ENCODE measurements at places on chromosomes 11 and 22.

DNA sequence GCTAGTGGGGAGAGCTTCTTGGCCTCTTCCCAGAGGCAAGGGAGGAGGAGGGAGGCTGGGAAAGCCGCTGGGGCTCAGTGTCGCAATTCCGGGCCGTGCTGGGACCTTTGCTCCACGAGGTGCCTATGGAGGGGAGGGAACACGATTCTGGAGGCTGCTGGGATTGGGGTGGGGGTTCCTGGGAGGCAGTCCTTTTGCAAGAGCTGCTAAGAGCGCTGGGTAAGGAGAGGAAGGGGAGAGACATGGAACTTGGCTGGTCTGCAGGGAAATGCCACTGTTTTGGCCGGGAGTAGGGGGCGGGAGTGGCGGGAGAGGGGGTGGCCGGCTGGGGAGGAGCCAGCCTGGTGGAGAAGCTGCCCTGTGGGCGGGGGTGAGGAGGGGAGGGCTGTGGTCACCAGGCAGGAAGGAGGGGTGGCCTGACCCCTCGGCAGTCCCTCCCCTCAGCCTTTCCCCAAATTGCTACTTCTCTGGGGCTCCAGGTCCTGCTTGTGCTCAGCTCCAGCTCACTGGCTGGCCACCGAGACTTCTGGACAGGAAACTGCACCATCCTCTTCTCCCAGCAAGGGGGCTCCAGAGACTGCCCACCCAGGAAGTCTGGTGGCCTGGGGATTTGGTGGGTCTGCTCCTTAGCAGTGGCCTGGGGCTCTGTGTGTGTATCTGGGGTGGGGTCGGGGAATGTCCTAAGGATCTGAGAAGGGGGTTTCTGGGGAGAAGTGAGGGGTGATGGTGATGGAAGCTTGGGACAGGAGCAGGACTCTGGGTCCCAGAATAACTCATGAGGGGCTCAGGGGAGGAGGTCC, at the start of gene NR1H3:
Gene NR1H3 (plus strand): TSS at position 480 of the 800 bp plus-strand sequence. CDS start 1,221 bp downstream, outside the sequence.
- DNase-seq = no peak

GRCh38 chr11:110185121-110185591, 92.0 kb downstream of the ZC3H12C start:
- DNase-seq = no peak

- DNase-seq = no peak
These were observed 388 bp downstream of the TMEM121B start for GRCh38 chr22:17120711-17121232.

GRCh38 chr11:15618583-15619032, 503.9 kb downstream of the INSC start:
- DNase-seq = no peak

- no peak for DNase-seq
These were observed 21.2 kb downstream of the UPB1 start for GRCh38 chr22:24516301-24516737.

DNA sequence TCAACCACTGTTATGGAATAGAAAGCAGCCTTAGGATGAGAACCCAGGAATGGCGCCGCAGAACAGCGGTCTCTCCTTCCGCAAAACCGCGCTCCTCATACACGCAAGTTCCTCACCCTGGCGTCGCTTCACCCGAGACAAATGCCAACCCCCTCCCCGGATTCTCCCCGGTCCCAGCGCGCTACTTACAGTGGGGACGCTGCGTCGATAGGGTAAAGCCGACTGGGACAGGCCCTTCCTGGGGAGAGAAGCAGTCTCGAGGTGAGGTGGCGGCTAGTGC, 287 bp downstream of the RPS13 start:
- no peak for DNase-seq

- no peak for DNase-seq
These were observed 55.7 kb upstream of the SHANK2 start for GRCh38 chr11:71307811-71308645.

DNA sequence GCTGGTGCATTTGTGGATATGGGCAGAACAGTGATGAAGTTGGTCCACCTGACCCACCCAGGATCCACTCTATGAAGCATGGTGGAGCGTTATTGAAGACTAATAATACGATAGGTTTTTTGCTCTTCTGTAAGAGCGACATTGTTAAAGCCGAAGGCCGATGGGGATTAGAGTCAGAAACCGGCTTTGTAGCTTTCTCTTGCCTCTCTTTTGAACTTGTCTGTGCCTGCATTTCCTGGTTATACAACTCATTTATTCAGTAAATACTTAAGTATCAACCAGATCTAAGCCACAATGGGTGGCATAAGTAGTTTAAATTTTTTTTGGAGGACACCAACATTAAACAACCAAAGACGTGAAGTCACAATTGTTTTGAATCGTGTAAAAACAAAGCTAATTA, 93.4 kb downstream of the ARHGAP42 start:
- DNase-seq = no peak

- no peak for DNase-seq
These were observed 137.7 kb downstream of the ATG16L2 start for GRCh38 chr11:72951888-72952287.

- no peak for DNase-seq
These were observed 145.9 kb downstream of the ELP4 start for GRCh38 chr11:31655483-31655882.

DNA sequence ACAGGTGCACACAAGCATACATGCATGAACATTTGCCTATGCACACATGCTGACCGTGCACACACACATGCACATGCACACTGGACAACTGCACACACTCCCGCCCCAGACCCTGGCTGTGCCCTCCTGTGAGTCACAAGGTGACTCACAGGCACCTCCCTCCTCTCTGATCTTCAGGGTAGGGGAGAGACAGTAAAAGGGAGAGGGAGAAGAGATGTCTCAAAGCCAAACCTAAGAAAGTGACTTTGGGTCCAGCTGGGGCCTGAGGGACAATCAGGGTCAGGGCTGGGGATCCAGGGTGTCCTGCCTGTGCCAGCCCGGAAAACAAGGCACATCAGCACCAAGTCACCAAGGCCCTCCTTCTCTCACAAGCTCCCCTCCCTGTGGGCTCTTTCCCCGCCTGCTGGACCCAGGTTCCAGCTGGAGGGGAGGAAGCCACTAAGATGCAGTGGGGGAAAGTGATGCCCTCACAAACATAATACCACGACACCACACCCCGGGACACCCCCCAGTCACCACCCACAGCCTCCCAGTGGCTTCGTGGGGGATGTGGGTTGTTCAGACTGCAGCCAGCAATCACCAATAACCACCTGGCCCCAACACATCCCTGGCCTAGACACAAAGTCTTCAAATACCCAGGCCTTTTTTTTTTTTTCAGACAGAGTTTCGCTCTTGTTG, 39.3 kb downstream of the PDGFB start:
- DNase-seq = no peak

- DNase-seq = no peak
These were observed 30.2 kb upstream of the SCN3B start for GRCh38 chr11:123684601-123685000.

DNA sequence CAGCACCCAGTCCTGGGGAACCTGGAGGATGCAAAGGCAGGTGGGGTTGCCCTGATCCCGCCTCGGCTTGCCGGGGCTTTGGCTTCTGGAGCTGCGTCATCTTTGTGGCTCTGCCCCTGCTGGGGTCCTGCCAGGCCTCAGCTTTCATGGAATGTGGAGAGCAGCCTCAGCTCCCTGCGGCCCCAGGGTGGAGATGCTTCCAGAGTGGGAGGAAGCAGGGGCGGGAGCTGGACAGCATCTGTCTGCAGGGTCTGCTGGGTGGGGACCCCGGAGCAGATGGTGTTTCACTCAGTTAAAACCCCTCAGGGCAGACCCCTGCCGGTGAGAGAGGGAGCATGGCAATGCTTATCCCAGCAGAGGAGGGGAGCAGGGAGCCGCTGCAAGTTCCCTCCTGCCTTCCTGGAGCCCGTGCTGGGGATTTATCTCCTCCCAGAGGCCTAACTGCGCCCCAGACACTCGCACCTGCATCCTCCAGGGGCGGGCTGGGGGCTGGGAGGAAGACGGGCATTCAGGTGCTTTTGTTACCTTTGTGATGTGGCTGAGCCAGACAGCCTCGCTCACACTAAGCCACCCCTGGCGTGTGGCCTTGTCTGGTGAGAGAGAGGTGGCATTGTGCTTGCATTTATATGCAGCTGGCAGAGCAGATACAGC, 15.7 kb downstream of the GRIK4 start:
- no peak for DNase-seq

DNA sequence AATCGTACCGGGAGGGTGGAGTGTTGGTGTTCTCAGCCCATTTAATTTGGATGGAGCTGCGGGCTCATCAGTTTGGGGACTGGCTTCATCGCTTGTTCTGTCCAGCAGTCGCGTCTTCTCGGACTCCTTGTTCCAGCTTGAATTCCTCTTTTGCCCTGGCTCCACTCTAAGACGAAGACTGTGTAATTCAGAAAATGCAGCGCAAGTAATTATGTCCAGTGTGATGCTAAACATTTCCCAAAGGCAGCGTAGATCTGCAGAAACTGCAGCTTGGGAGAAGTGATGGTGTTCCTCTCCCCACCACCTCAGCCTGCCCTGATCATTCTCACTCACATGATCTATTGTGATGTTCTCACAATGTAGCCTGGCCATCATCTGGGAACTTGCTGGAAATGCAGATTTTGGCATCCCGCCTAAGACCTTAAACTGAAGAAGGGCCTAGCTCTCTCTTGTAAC, 666 bp downstream of the SLC25A18 start:
- no peak for DNase-seq

GRCh38 chr11:90468923-90469322, 246.1 kb upstream of the CHORDC1 start:
- no peak for DNase-seq

- DNase-seq = no peak
These were observed 21.8 kb upstream of the UPK3A start for GRCh38 chr22:45262931-45263462.

DNA sequence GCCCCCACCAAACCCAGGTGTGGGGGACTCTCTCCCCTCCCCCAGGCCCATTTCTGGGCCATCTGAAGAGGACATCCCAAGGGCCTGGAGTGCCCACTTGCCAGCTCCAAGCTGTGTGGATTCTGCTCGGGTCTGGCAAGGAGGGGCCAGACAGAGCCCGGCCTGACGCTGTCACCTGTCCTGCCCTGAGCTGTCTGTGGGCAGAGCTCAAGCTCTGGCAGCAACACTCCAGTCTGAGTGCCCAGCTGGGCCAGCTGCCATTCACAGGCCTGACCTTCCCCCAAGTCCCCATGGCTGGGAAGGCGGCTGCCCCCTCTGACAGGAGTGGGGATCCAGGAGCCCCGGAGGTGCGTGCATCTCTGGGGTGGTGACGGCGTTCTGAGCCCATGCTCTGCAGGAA, 6.2 kb upstream of the PIM3 start:
- DNase-seq = no peak

GRCh38 chr22:49391436-49391835, 436.2 kb downstream of the BRD1 start:
- DNase-seq = no peak

All from stimulated activated naive B cell treated with anti-CD40 and anti-IgM and Interleukin-4, amounts not matched to agents 10 μg/mL and 1 μg/mL and 100 μg/mL, for 72 hours (primary cell).